ENCODE measurements at places on chromosomes 2 and 18. TPM values are rescaled to one million over a fixed set of nuclear protein-coding genes. Genes with fewer than 3 reads are reported as not detected.

Gene TGFA
- total RNA-seq, result 5.3 TPM

Gene HAAO
- not detected for total RNA-seq

Gene REG1B
- total RNA-seq, result not detected

Gene BMP10
- not detected for total RNA-seq

Gene UGT1A10
- total RNA-seq, result not detected

Data from vein endothelial cell (primary cell).